ENCODE measurements at places on chromosomes 2 and 18.

DNA sequence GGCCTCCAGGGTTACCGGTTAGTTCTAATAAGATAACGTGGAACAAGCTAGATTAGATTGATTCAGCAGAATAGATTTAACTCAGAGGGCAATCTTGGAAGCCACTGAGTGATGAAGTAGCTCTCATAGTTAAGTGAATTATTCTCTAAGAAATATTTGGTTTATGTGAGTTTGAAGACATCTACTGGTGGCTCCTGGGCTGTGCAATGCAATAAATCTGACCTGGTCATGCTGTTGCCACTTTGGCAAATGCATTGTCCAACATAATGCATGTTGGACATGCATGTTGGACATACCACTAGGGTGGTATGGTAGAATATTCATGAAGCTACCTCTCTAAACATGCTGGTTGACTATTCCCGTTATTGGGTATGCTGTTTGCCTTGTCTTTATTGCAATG, 493.7 kb upstream of the VRK2 start:
- DNase-seq, result no peak

- DNase-seq, result no peak
Observed at GRCh38 chr2:68272246-68272994, 20.1 kb upstream of the PPP3R1 start.

GRCh38 chr18:66994790-66995189, 390.9 kb upstream of the CDH19 start:
- no peak for DNase-seq

- no peak for DNase-seq
Observed at GRCh38 chr18:6520901-6521300, 106.2 kb upstream of the L3MBTL4 start.

- DNase-seq, result no peak
Observed at GRCh38 chr18:70068981-70069380, 121.3 kb upstream of the CD226 start.

- DNase-seq, result no peak
Observed at GRCh38 chr2:147855316-147855715, 10.5 kb downstream of the ACVR2A start.

GRCh38 chr2:242031481-242032019, 162.0 kb downstream of the RTP5 start:
- DNase-seq, result no peak

DNA sequence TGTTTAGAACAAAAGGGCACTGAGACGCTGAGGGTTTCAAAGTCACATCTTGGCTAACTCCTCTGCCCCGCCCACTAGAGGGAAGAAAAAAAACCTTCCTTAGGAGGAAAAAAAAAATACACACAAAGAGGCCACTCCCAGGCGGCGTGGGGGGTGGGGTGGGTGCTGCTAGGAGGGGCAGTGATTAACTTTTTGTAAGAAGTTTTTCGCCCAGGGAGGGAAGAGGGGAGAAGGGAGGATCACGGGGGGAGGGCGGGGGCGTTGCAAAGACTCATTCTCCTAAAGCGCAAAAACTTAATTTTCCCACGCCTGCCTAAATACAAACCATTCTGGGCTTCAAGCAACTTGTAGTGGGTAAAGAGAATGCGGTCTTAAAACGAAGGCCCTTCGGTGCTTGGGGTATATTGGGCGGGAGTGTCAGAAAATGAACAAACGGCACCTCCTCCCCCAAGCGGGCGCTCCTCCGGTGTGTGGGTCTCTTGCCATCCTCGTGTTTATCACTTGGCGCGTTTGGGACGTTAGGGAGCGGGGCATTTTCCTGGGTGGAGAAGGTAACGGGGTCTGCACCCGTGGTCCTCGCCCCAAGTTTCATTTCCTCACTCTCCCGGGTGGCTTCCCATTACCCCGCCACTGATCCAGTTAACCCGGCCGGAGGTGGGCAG, 1.7 kb downstream of the CXCR4 start:
- DNase-seq, result no peak

- DNase-seq, result no peak
Observed at GRCh38 chr18:46346213-46346612, 242.0 kb downstream of the HAUS1 start.

GRCh38 chr2:226080334-226080733, 680.8 kb downstream of the NYAP2 start:
- no peak for DNase-seq

DNA sequence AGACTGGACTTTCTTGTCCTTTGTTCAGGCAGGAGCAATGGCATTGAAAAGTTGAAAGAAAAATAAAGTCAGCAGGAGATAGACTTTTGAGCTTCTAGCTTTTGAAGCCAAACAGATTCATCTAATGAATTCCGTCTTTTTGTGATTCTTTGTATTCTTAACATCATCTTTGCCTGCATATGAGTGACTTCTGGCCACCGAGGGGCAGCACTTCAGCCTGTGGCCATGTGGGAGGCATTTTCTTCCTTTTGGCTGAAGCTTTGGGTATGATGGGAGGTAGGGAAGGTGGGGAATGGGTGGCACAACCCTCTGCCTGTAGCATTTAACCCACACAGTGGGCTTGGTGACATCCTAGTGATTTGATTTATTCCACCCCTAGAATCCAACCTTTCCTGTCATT, 220.6 kb downstream of the SETBP1 start:
- no peak for DNase-seq

DNA sequence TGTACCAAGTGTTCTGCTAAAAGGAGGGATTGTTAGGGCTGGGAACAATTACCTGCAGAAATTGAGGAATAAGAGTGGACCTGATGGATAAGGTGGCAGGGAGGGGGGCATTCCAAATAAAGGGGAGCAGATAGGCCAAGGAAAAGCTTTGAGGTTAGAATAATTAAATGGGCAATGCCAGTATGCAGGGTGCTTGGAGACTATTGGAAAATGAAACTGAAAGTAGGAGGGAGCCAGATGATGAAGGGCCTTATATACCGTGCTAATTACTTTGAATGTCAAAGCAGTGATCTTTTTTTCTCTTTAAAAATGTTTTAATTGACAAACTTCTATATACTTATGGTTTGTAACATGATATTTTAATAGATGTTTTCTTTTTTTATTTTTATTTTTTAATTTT, 42.9 kb downstream of the MMADHC start:
- no peak for DNase-seq

- DNase-seq, result no peak
Observed at GRCh38 chr2:173229086-173229485, 125.6 kb upstream of the CDCA7 start.

- DNase-seq, result no peak
Observed at GRCh38 chr2:144535300-144535699, 15.4 kb upstream of the ZEB2 start.

DNA sequence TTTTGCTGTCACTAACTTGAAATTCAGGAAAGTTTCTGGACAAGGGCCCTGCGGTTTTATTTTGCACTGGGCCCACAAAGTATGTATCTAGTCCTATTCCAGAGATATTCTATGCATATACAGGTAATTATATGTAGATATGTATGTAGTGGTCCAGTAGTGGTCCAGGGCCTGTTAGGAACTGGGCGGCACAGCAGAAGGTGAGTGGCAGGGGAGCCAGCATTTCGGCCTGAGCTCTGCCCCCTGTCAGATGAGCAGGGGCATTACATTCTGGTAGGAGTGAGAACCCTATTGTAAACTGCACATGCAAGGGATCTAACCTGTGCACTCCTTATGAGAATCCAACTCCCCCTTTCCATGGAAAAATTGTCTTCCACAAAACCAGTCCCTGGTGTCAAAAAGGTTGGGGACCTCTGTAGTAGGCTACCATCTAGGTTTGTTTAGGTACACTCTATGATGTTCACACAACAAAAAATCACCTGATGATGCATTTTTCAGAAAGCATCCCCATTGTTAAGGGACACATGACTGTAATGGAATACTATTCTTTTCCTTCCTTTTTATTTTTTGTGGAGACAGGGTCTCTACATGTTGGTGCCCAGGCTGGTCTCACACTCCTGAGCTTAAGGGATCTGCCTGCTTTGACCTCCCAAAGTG, 2.8 kb upstream of the PPP4R3B start:
- DNase-seq, result no peak

GRCh38 chr2:221572821-221573429, 821 bp upstream of the EPHA4 start:
- no peak for DNase-seq

DNA sequence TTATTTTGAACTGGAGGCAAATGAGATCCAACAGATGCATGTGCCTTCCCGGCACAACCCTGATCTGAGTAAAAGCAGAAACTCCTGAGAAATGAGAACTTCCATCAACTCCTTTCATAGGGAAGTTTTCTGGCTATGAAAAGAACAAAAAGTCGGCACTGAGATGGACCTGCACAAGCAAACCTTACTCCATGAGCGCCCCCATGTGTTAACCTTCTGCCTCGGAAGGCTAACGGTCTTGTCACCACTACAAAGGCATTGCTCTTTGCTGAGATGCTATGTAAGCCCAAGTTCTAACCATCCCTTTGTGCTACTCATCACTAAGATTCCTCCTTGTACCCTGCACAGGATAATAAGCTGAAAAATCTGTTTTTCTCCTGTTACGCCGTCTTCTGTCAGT, 57.3 kb upstream of the SULT1C3 start:
- peak; percentile 45 for DNase-seq

DNA sequence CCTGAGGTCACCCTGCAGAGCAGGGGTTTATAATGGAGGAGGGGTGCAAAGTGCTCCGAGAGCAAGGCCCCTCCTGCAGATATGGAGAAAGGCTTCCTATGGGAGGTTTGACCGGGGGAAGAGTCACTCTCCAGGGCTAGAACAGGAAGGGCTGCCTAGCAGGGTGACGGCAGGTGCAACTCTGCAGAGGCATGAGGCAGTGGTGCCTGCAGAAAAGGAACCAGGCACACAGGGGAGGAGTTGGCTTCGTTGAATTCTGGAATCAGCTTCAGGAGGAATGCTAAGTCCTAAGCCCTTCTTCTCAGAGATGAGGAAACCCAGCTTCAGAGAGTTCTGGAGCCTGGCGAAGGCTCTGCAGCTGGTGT, 17.5 kb upstream of the HPCAL1 start:
- no peak for DNase-seq

DNA sequence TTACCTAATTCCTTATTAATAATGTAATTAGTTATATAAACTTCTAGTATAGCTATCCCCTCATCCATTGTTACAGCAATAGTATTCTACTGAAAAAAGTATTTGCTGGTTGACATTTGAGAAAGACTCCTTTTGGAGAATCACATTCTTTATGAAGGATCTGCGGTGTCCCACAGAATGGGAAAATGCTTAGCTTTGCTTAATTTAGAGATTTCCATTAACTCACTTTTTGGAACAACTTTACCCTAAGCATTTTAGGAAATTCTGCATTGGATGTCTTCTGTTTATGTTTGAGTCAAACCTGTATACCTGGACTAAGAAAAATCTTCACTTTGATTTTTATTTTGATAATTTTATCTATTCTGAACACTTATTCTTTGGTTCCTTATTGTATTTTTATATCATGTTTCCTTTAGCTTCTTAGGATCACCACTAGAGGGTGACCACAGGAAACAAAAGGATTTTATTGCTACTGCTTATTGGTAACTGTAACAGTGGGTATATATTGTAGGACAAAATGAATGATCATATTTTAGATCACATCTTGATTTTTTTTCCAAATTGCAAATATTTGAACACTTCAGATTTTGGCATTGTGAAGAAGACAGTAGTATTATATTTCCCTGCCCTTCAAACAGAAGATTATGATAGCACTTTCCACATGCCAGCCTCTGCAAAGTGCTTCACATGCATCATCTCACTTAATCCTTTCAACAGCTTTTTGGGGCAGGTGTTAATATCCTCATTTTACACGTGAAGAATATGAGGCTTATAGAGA, 79.6 kb downstream of the MIB1 start:
- DNase-seq, result no peak

GRCh38 chr2:192215096-192215877, 20.6 kb upstream of the TMEFF2 start:
- DNase-seq, result no peak

- no peak for DNase-seq
Observed at GRCh38 chr2:183255411-183255810, 131.2 kb downstream of the NUP35 start.

GRCh38 chr2:134458950-134459349, 205.1 kb downstream of the MGAT5 start:
- DNase-seq, result no peak

- no peak for DNase-seq
Observed at GRCh38 chr2:173952267-173953046, 12.7 kb downstream of the SP3 start.

- DNase-seq, result no peak
Observed at GRCh38 chr2:75317316-75317715, 118.0 kb upstream of the TACR1 start.

GRCh38 chr18:31598021-31598805, 6.5 kb downstream of the TTR start:
- DNase-seq, result no peak

- no peak for DNase-seq
Observed at GRCh38 chr2:69948032-69948962, 13.1 kb downstream of the ASPRV1 start.

DNA sequence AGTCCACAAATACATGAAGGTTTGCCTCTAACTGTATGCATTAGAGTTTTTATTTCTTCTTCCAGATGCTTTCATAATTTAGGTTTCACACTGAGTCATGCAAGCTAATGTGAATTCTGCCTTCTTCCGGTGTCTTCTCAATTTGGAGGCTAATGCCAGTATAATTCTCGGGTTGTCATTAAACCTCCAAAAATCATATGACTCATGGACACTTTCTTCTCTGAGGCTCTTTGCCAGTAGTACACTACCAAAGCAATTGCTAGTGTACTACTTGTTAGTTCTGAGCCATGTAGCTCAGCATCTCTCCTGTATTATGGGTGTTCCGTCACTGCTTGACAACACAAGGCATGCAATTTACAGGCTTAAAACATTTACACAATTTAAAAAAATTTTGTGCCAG, 137.1 kb downstream of the VWC2L start:
- no peak for DNase-seq

DNA sequence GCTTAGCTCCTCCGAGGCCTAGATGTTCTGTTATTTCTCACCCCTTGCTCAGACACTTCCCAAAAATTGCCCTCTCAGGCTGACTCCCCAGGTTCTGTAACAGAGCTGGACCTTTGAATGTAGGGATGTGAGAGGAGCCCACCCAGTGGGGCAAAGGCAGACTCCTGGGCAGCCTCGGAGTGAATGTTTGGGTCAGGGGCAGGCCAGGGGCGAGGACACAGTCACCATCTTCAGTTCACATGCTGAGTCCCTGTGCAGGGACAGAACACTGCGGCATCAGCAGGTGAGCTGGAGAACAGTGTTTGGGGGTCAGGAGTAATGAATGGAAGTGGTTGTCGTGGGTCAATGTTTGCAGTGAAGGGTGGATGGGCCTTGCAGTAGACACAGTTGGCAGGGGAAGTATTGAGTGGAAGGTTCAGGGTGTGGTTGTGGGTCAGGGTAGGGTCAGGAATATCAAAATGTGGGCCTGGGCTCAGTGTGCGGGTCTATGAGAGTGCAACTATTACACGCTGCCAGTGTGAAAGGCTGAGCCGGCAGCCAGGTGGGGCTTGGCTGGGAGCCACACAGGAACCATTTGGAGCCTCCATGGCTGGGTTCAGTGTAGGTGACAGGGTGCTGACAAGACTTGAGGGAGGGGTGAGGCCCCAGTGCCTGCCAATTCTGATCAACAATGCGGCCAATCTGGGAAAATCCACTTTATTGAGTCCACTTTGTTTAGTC, 4.4 kb downstream of the IHH start:
- no peak for DNase-seq

- DNase-seq, result no peak
Observed at GRCh38 chr2:188209218-188209617, 82.5 kb upstream of the GULP1 start.

- no peak for DNase-seq
Observed at GRCh38 chr18:58215011-58215410, 171.0 kb downstream of the NEDD4L start.

GRCh38 chr2:74186038-74186437, 7.4 kb upstream of the MOB1A start:
- DNase-seq, result no peak
